ENCODE measurements at places on chromosomes 16 and 17.
A peak's percentile ranks its signal among the peaks of the same experiment; 100 is the strongest.

DNA sequence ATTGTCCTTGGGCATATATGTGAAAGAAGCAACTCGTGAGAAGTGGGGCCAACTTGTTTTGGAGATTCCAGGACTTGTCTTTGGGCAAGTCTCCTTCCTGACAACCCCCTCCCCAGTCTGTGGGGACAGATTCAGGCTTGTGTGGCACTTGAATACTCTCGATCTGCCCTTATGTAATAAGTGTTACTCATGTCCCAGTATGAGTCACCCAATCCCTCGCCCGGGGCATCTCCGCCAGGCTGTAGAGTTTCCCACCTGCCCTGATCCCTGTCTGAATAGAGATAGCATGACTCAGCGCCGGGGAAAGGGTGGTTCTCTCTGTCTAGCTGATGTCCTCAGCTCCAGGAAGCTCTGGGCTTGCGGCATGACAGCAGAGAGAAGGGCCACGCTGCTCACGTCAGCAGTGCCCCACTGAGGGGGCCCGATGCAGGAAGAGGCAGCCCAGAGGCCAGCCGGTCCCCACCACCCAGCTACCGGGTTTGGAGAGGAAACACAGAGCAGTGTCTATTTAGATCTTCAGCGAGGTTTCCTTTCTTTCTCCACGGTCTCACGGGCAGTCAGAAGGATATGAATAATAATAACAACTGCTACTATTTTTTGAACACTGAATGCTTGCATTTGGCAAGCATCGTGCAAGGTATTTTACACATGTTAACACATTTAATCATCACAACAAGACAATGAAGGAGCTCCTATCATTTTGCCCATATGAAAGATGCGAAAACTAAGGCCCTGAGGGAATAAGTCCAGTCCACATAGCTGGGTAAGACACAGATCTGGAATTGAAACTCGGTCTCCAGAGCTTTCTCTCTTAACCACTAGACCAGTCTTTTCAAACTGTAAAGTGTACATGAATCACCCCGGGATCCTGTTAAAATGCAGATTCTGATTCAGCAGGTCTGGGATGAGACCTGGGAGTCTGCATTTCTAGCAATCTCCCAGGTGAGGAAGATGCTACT, 426.7 kb upstream of the MAF start:
- peak; percentile 39 for DNase-seq

DNA sequence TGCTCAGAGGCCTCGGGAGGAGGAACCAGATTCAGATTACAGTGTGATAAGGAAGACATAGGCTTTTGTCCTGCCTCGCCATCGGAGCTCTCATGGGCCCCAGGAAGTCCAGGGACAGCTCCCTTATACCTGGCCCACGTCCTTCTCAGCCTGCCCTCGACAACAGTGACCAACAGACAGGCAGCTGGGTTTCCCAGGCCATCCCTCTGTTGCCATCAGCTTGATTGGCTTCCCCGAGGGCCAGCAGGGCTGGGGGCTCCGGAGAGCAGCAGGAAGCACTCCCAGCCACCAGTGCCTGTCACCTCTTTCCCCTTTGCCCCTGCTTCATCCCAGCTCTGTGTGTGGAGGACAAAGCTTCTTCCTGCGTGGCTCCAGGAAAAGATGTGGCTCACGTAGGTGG, 17.6 kb downstream of the CD300A start:
- DNase-seq: no peak

DNA sequence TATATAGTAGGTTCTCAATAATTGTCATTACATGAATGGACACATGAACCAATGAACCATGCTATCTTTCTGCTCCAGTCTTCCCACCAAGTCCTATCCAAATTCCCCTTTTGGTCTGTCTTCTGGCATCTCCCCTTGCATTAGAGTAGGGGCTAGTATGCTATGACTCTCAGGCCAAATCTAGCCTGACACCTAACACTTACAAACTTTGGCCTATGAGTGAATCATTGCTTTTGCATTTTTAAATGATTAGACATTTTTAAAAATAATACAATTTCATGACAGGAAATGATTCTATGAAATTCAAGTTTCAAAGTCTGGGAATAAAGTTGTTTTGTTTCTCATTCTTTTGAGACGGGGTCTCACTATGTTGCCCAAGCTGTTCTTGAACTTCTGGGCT, 102.5 kb upstream of the MAF start:
- DNase-seq: no peak

GRCh38 chr17:77637818-77638575, 320.5 kb upstream of the TNRC6C start:
- no peak for DNase-seq

DNA sequence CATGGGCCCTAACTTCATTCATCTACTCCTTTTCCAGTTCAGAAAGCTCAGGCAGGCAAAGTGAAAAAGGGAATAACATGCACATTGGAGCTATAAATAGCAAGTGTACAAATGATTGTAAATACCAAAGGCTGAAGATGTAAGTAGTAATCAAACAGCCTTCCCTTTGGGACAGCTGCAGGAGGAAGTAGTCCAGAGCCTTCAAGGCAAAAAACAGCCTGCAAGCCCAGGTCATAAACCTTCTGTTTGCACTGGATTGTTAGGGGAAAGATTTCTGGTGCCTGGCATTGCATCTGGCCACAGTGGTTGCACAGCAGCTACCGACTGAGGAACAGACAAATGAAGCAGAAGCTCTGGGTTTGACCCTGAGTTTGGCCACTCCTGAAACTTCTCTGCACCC, 98.6 kb upstream of the PMFBP1 start:
- DNase-seq: no peak

GRCh38 chr16:72222503-72222902, 50.5 kb upstream of the PMFBP1 start:
- no peak for DNase-seq

GRCh38 chr16:79061181-79061580, 539.4 kb downstream of the MAF start:
- no peak for DNase-seq

GRCh38 chr16:51898872-51899271, 648.1 kb downstream of the TOX3 start:
- no peak for DNase-seq
